Activated CD4-positive, alpha-beta T cell treated with anti-CD3 and anti-CD28 coated beads for 36 hours (primary cell): ENCODE measurements at places on chromosomes 12 and 14. TPM values are rescaled to one million over a fixed set of nuclear protein-coding genes. Genes with fewer than 3 reads are reported as not detected.

Gene NRIP2
- total RNA-seq: not detected

Gene HOXC4
- total RNA-seq: not detected

Gene NANOG
- not detected for total RNA-seq

Gene ZCCHC8
- total RNA-seq: 39.1 TPM

Gene SRRM4
- not detected for total RNA-seq

Gene TMEM119
- 0.28 TPM for total RNA-seq

Gene NOP9
- total RNA-seq: 32.5 TPM

DNA sequence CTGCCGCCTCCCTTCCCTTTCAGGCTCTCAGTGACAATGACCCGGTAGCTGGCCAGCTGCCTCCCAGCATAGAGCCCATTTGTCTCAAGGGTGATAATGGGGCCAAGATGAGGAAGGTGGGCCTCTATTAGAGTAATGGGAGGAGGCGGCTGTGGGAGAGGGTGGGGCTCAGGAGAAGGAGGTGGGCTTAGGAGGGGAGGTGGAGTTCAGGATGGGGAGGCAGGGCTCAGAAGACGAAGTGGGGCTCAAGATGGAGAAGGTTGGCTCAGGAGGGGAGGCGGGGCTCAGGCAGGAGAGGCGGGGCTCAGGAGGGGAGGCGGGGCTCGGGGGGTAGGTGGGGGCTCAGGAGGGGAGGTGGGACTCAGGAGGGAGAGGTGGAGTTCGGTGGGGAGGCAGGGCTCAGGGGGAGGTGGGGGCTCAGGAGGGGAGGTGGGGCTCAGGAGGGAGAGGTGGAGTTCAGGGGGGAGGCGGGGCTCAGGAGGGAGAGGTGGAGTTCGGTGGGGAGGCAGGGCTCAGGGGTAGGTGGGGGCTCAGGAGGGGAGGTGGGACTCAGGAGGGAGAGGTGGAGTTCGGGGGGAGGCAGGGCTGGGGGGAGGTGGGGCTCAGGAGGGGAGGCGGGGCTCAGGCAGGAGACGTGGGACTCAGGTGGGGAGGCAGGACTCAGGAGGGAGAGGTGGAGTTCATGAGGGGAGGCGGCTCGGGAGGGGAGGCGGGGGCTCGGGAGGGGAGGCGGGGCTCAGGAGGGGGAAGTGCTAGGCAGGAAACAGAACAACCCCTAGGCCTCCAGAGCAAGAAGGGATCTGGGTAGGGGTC, 36.8 kb downstream of the IQSEC3 start:
- DNase-seq: peak; percentile 17
- H3K4me3 ChIP-seq: no peak overlapping the region
- H3K36me3 ChIP-seq: no peaks in the 10 kb centered on the region
- H3K27ac ChIP-seq: no peak overlapping the region
- H3K27me3 ChIP-seq: peaks cover 15% of the 10 kb centered on the region

DNA sequence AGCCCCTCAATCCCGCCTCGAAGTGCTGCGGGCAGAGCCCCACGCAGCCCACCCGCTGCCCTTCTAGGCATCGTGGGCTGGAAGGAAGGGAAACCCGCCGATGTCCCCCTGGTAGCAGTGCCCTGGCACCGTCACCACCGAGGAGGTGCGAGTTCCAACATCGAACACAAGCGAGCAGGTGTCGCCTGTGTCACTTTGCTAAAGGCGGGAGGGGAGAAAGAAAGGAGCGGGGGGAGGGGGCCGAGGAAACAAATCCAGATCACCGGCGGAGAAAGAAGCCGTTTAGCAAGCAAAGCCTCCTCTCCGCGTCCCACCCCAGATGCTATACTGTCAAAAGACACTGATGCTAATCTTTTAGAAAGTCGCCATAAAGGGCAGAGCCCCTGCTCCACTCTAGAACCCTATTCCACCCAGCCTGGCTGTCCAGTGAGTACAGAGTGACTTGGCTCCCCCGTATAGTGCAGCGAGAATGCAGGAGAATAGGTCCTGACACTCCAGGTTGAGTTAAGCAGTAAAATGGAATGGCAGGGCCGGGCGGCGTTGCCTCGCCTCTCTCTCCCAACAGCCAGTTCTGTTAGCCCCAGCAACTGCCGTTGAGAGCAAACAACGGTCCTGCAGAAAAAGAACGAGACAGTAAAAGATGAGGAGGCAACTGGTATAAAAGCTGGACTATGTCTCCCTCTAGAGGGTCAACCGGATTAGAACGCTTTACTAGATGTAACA, 67.9 kb upstream of the USP15 start:
- H3K27me3 ChIP-seq: peaks cover 36% of the 10 kb centered on the region
- H3K27ac ChIP-seq: no peak overlapping the region
- H3K4me1 ChIP-seq: peaks cover 22% of the 10 kb centered on the region
- peak; percentile 62 for DNase-seq
- H3K36me3 ChIP-seq: no peaks in the 10 kb centered on the region
- peak overlapping the region; percentile 71 for H3K4me3 ChIP-seq

- no peaks in the 10 kb centered on the region for H3K36me3 ChIP-seq
- no peak overlapping the region for H3K4me3 ChIP-seq
- no peak for DNase-seq
- no peaks in the 10 kb centered on the region for H3K4me1 ChIP-seq
Observed at GRCh38 chr14:44846232-44846824, 115.4 kb downstream of the KLHL28 start.

GRCh38 chr14:34238610-34239009, 223.4 kb downstream of the SPTSSA start:
- DNase-seq: no peak
- no peak overlapping the region for H3K4me3 ChIP-seq
- H3K36me3 ChIP-seq: no peaks in the 10 kb centered on the region
- no peak overlapping the region for H3K27ac ChIP-seq

DNA sequence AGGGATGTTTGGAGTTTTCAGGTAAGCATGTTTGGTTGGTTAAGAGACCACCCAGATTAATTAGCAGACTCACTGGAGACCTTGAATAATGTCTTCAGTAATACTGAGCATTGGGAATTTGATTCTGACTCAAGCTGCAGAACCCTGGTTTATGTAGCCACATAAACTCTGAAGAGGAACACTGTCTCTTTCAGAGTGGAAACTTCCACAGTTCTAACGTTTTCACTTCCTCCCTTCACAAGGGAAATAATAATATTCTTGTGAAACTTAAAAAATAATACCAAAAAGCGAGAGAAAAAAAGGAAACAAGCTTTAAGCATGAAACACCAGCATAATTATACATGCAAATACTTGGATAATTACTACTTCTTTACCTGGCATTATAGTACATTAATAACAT, 40.0 kb upstream of the ST8SIA1 start:
- no peaks in the 10 kb centered on the region for H3K36me3 ChIP-seq
- no peaks in the 10 kb centered on the region for H3K27me3 ChIP-seq
- peaks cover 2% of the 10 kb centered on the region for H3K4me1 ChIP-seq
- no peak overlapping the region for H3K4me3 ChIP-seq
- H3K27ac ChIP-seq: no peak overlapping the region

- DNase-seq: no peak
- no peak overlapping the region for H3K27ac ChIP-seq
- H3K27me3 ChIP-seq: peaks cover 5% of the 10 kb centered on the region
- H3K4me1 ChIP-seq: no peaks in the 10 kb centered on the region
Observed at GRCh38 chr14:80358112-80358511, 146.8 kb upstream of the DIO2 start.

GRCh38 chr14:87745507-87746118, 247.4 kb downstream of the GALC start:
- no peak overlapping the region for H3K4me3 ChIP-seq
- no peaks in the 10 kb centered on the region for H3K4me1 ChIP-seq
- peaks cover 7% of the 10 kb centered on the region for H3K27me3 ChIP-seq
- DNase-seq: peak; percentile 37

- peaks cover 3% of the 10 kb centered on the region for H3K27me3 ChIP-seq
- H3K27ac ChIP-seq: no peak overlapping the region
- H3K4me1 ChIP-seq: peaks cover 11% of the 10 kb centered on the region
- no peak for DNase-seq
- H3K36me3 ChIP-seq: no peaks in the 10 kb centered on the region
- H3K4me3 ChIP-seq: no peak overlapping the region
Observed at GRCh38 chr14:101535232-101535631, 26.1 kb upstream of the DIO3 start.

- no peak overlapping the region for H3K27ac ChIP-seq
- no peak for DNase-seq
- H3K36me3 ChIP-seq: no peaks in the 10 kb centered on the region
- no peak overlapping the region for H3K4me3 ChIP-seq
- H3K4me1 ChIP-seq: no peaks in the 10 kb centered on the region
Observed at GRCh38 chr12:58298803-58299202, 357.4 kb downstream of the ATP23 start.

DNA sequence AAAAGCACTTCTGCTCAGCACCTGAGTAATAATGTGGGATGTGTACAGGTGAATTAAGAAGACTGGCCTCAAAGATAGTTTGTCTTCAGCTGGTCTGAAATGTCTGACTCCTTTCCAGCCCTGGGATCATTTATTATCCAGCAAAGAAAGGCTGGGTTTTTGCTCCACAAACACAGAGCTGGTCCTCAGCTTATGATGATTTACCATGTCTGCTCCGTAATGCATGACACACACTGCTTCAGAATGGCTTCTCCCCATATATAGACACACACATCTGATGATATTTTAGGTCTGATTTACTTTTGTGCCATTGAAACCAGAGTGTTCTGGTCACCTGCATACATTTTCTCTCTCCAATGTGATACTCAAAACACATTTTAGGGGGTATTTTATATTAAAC, 225.0 kb downstream of the SLC25A21 start:
- H3K4me3 ChIP-seq: no peak overlapping the region
- H3K27ac ChIP-seq: no peak overlapping the region
- peaks cover 2% of the 10 kb centered on the region for H3K27me3 ChIP-seq
- no peaks in the 10 kb centered on the region for H3K36me3 ChIP-seq
- H3K4me1 ChIP-seq: no peaks in the 10 kb centered on the region

DNA sequence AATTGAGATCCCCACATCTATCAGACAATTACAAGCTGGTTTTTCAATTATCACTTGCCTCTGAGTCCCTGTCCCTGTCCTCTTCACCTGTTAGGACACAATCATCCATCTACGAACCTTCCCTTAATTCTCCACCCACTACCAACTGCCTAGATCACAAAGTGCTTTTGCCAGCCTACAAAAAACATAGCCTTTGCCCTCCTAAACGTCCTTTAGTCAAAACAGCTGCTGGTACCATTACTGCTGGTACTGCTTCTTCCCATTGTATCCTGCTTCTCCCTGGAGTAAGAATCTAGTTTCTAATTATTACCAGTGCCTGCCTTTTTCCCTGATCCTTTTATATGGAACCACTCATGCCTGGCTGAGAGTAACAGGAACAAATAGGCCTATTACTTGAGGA, 82.1 kb downstream of the CPNE8 start:
- DNase-seq: no peak
- H3K27ac ChIP-seq: no peak overlapping the region
- H3K36me3 ChIP-seq: no peaks in the 10 kb centered on the region
- no peaks in the 10 kb centered on the region for H3K4me1 ChIP-seq
- no peaks in the 10 kb centered on the region for H3K27me3 ChIP-seq
- no peak overlapping the region for H3K4me3 ChIP-seq

DNA sequence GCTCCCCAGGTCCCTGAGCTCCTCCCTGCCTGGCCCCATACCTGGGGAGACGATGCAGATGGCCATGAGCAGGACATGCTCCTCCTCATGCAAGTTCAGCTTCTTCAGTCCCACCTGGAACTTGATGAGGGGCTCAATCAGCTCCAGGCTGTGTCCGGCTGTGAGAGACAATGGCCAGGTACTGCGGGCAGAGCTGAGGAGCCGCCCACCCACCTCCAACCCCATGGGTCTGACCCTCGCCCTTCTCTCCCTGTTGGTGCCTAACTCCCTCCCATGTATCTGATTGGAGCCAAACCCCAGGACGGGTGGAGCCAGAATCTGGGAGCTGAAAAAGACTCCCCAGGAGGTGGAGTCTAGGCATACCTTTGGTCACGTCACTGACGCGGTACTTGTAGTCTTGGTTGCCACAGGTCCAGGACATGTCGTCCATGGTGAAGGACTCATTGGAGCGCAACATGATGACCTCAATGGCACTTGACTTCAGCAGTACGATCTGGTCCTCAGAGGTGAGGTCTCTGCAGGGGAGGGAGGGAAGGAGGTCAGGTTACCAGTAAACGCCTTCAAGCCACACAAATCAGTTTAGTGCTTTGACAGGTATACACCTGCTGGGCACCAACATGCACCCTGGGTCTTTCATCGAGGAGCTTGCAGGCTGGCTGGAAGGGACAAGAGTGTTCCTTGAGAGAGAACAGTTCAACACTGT, 26.7 kb upstream of the HDAC7 start:
- DNase-seq: no peak
- peaks cover 13% of the 10 kb centered on the region for H3K4me1 ChIP-seq
- peaks cover 66% of the 10 kb centered on the region for H3K36me3 ChIP-seq
- no peak overlapping the region for H3K4me3 ChIP-seq
- H3K27me3 ChIP-seq: no peaks in the 10 kb centered on the region

- H3K27ac ChIP-seq: no peak overlapping the region
- H3K27me3 ChIP-seq: no peaks in the 10 kb centered on the region
- no peaks in the 10 kb centered on the region for H3K4me1 ChIP-seq
- peaks cover 32% of the 10 kb centered on the region for H3K36me3 ChIP-seq
- DNase-seq: no peak
- no peak overlapping the region for H3K4me3 ChIP-seq
Observed at GRCh38 chr14:71645656-71646055, 286.6 kb upstream of the RGS6 start.

DNA sequence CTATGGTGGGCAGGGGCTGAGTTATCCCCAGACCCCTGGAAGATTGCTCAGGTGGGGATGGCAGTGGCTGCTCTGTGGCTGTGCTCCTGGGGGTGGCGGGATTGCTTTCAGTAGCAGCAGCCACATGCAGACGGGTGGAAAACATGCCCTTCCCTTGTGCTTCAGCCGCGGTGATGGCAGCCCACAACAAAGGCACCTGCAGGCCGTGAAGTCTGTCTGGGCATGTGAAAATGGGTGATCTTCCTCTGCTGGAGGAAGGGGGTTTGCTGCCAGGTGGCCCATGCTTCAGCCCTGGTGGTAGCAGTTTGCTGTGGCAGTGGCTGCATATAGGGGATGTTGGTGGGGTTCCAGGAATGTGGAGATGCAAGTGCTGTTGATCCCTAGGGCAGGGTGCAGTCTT, 326.2 kb upstream of the RGS6 start:
- no peak for DNase-seq
- H3K36me3 ChIP-seq: peaks cover 13% of the 10 kb centered on the region
- H3K27ac ChIP-seq: no peak overlapping the region
- peaks cover 34% of the 10 kb centered on the region for H3K4me1 ChIP-seq

DNA sequence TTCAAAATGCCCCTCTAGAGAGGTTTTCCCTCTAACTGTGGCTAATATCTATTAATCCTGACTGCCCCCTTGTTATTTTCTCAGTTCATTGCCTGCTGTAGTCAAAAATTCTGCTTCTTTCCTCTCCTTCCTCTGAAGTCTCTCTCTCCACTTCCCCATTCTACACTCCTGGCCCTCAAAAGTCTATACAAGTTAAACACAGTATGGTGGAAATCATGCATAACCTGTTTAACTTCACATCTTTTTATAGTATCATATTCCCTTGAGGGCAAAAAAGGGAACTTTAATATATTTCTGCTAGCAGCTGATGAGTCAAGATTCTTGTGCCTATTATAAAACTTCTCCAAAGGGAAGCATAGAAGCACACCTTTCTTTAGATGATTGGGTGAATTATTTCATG, 16.7 kb downstream of the GRIP1 start:
- H3K27me3 ChIP-seq: peaks cover 10% of the 10 kb centered on the region
- no peak overlapping the region for H3K4me3 ChIP-seq
- H3K27ac ChIP-seq: no peak overlapping the region
- DNase-seq: no peak
- H3K36me3 ChIP-seq: no peaks in the 10 kb centered on the region
